ENCODE measurements at places on chromosomes 12 and 14.

GRCh38 chr12:3559601-3560294 is 68.7 kb downstream of the PRMT8 start:
- DNase-seq, result no peak

- no peak for DNase-seq
Observed at GRCh38 chr12:84553331-84554117, 359.1 kb downstream of the SLC6A15 start.

- DNase-seq, result no peak
Observed at GRCh38 chr12:65825507-65826352, 1.4 kb downstream of the HMGA2 start.

DNA sequence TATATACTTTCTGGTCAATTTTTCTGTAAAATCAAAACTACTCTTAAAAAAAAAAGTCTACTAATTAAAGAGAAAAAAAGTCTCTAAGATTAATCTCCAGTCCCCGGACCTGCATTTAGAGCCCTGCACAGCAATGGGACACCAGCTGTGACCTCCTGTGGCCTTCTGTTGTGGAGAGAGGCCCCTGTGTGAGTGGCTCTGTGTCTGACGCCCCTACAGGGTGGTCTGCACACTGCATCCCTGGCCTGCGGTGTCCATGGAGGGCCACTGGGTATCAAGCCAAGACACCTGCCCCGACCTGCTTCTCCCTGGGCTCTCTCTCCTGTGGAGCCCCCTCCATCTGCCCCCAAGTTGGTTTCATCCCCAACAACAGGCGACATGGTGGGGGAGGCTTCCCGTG is 248.0 kb upstream of the DIO3 start:
- no peak for DNase-seq

GRCh38 chr14:23078692-23079116 is 16.2 kb downstream of the ACIN1 start:
- DNase-seq, result no peak
